ENCODE measurements at places on chromosomes 2 and 18. TPM values are rescaled to one million over a fixed set of nuclear protein-coding genes. Genes with fewer than 3 reads are reported as not detected.
A peak's percentile ranks its signal among the peaks of the same experiment; 100 is the strongest.

DNA sequence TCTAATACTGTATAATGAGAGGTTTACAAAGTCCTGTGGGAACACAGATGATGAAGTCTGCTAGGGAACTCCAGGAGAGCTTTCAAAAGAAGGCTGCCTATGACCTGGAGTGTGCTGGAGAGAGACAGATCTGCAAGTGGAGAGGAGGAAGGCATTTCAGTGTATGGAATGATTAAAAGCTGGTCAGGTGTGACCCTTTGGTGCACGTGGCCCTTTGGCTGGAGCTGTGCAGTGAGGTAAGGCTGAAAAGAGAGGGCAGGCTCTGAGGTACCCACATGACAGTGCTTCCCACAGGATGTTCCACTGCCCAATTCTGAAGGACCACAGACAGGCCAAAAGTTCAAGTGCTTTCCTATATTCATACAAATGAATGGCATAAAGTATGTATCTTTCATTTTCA, 157.1 kb downstream of the DYM start:
- no peak for DNase-seq

The WNT6 gene
- polyA plus RNA-seq: not detected

GRCh38 chr2:224915136-224915535, 127.1 kb downstream of the DOCK10 start:
- no peak for DNase-seq

DNA sequence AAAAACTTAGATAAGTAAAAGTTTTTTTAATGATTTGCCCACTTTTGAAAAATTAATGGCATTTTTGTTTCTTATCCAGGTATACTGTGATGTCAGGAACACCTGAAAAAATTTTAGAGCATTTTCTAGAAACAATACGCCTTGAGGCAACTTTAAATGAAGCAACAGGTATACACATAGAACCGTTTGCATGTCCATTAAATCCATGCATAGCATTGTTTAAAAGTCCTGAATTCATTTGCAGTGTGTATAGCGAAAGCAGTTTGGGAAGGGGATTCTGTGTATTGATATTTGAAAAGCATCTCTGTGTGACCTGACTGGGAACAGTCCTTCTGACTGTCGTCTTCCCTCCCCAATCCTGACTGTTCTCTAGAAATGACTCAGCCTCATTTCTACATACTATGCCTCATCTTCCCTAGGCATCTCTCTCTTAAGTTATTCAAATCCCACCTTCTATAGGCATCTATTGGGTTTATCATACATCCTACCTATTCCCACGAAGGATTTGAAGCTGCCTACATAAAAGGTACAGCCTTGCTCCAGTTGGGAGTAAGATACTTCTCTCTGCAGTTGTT, 79.2 kb upstream of the MAP3K20 start:
- no peak for DNase-seq

The SEMA4F gene
- 3.1 TPM for polyA plus RNA-seq

GRCh38 chr2:114316532-114317300, 125.7 kb upstream of the DPP10 start:
- DNase-seq: peak; percentile 48

DNA sequence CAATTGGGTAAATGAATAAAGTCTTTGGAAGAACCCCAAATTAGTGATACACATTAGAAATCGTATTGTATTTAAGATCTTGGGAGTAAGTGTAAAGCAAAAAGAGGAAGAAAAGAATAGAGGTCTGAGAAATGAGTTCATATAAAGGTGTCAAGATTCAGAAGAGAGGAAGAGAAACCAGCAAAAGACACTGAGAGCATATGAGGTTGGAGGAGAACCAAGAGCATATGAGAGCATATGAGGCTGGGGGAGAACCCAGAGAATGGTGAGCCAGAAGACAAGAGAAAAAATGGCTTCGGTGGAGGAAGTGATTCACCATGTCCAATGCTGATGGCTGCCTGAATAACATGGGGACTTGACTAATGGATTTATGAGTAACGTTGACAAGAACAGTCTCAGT, 620.1 kb upstream of the GCFC2 start:
- DNase-seq: no peak

DNA sequence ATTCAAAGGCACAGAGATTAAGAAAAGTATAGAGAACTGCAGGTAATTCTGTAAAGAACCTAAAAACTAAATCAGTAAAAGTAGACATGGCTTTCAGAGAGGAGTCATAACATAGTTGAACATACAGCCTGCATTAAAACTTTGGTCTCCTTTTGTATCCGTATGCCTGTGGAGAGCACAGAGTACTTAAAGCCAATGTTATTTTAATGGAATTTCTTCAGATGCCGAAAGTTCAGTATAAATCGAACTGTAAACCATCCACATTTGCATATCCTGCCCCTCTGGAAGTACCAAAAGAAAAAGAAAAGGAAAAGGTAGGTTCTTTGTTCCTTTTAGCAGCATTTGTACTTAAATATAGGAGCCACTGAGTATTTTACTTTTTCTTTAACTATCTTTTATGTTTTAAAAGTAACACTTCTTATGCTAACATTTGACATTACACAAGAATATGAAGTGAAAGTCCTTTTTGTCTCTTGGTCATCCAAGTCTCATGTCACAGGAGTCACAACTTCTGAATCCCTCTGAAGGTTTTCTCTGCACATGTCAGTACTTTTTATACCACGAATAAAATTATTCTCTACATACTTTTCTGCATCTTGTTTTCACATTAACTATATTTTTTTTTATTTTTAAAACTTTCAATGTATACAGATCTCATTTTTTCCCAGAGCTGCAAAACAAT, 34.9 kb upstream of the ARMC9 start:
- DNase-seq: no peak

The PECR gene
- 6.1 TPM for polyA plus RNA-seq

DNA sequence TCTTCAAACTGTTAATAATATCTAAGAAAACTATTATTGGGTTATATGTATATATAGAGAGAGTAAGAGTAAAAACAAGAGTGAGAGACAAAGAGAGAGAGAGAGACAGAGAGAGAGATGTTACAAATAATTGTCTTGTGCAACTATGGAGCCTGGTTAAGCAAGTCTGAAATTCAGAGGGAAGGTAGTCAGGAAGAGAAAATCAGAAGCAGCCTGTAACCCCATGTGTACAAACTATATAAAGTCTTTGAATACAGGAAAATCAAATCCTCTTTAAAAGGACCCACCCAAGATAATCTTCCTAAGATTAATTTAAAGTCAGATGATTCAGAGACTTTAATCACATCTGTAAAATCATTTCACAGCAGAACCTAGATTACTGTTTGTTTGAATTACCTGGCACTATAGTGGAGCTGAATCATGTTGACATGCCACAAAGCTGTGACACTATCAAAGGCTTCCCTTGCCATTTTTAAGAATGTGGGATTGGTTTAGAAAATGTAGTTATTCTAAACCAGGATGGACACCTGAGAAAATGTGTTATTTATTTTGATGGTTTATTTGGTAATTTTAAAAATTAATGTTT, 301.7 kb upstream of the FSIP2 start:
- no peak for DNase-seq

GRCh38 chr2:12032975-12033374, 286.5 kb downstream of the LPIN1 start:
- no peak for DNase-seq

The BABAM2 gene
- 25.7 TPM for polyA plus RNA-seq

GRCh38 chr2:158907926-158908456, 60.4 kb upstream of the TANC1 start:
- DNase-seq: no peak

The PAX8 gene
- 2.3 TPM for polyA plus RNA-seq

GRCh38 chr2:119384971-119385370, 18.2 kb downstream of the DBI start:
- no peak for DNase-seq

DNA sequence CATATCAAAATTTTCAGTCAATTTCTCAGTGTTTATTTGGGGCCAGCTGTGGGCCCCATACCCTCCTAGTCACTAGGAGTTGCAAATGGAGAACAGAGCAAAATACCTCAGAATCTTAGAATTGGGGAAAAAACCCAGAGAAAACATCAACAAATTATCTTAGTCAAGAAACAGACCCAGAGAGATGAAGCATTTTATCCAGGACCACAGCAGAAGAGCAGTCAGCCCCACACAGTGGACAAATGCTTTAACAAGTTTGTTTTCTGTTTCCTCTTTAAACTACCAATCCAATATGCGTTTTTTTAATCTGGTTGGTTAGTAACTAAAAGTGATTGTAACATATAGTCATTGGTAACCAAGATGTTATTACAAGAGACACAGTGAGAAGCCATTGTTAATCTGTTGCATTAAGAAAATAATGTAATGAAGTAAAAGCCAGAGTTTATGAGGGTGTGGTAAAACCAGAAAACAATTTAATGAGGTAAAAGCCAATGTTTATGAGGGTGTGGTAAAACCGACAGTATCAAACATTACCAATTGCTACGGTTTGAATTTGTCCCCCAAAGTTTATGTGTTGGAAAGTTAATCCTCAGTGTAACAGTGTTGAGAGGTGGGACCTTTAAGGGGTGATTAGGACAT, 60.7 kb upstream of the COX7A2L start:
- no peak for DNase-seq

GRCh38 chr18:51659781-51660180, 462.3 kb upstream of the MEX3C start:
- DNase-seq: no peak

GRCh38 chr2:231058761-231059550, 2.3 kb downstream of the PSMD1 start:
- DNase-seq: no peak

- peak; percentile 53 for DNase-seq
Observed at GRCh38 chr18:45551142-45551815, 64.0 kb upstream of the SLC14A2 start.

Measured in muscle of back (tissue), 13 donors.